ENCODE measurements at places on chromosomes 7 and 10. TPM values are rescaled to one million over a fixed set of nuclear protein-coding genes. Genes with fewer than 3 reads are reported as not detected.

The DGKI gene
- 2.4 TPM for total RNA-seq

The ZCWPW1 gene
- total RNA-seq: 3.5 TPM

The RAPGEF5 gene
- total RNA-seq: 56.9 TPM

The CALHM3 gene
- not detected for total RNA-seq

The C7orf57 gene
- not detected for total RNA-seq

DNA sequence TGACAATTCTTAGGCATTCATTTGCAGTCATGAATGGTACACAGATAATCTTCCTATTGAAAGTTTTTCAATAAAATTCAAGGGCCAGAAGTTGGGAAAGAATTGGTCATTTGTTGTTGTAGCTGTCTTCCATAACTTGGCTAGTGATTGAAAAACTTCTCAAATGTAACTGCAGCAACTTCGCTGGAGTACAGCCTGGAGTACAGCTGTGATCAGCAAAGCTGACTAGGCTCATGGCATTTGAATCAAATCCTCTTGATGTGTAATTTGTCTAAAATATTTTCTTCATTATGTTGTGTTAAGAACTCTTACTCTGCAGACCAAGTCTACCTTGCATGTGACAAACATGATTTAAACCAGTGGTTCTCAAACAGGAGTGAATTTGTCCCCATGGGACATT, 226.5 kb upstream of the STEAP1 start:
- no peak for DNase-seq

DNA sequence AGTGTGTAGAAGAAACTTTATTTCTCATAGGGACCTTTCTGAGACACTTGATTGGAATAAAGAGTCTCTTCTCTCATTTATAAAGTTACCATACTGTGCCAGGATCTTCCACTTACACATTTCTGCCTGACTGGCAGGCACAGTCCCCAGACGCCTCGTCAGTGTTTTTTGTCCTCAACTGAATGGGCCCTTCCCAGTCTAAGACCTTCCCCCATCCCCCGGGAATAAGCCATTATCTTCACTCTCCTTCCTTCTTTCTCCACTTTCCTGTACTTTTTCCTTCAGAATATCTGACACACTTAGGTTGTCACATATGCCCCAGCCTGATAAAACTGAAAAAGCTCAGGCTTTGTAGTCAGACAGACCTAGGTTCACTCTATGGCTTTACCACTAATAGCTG, 35.3 kb upstream of the KCNIP2 start:
- no peak for DNase-seq

GRCh38 chr10:131093795-131094366, 217.6 kb downstream of the TCERG1L start:
- no peak for DNase-seq

DNA sequence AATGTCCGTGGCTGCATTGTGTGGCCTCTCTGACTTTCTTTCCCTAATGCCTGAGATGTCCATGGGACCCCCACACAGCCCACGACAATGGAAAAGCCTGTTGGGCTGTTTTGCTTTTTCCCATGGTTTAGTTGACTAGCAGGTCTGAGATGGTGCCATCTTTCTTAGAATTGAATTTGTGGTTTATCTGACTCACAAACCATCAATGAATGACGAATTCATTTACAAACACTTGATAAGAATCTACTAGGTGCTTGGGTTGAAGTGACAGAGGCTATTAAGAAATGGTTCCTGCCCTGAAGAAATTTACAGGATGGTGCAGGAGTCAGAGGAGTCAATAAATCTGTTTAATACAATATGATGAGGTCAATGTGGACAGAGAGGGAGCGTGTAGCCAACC, 75.4 kb downstream of the OTUD1 start:
- DNase-seq: no peak

DNA sequence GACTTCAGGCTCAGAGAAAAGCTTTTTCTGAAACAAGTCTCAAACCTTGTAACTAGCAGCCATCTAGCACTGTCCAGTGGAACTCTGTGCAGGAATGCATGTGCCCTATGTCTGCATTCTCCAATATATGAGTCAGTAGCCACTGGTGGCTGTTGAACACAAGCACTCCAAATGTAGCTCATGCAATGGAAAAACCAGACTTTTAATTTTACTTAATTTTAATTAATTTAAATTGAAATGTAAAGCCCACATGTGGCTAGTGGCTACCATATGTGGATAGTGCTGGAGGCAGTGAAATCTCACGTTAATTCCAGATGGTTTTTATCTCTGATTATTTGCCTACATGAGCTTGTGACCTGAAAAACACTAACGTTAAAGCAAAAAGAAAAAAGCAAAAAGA, 225.1 kb downstream of the GATA3 start:
- no peak for DNase-seq

DNA sequence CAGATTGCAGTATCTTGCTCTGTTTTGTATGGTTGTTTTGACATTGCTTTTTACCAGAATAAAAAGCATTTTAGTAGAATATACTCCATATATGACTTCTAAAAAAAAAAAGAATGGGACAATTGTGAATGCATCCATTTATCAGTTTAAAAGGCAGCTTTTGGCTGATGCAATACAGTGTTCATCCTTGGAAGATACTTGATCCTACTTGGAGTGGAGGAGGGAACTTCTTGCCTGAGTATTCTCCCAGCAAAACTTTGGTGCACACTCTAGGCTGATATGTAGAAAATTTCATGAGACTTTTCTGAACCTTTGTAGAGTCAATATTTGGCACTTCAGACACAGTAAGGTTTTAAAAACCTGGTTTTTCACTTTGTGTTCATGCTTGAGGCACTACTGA, 40.2 kb downstream of the WDR11 start:
- no peak for DNase-seq

- DNase-seq: no peak
Observed at GRCh38 chr7:29281782-29282541, 87.4 kb downstream of the CHN2 start.

GRCh38 chr7:28774261-28774988, 183.7 kb downstream of the TRIL start:
- DNase-seq: no peak
